ENCODE measurements at places on chromosomes 7 and 10.

GRCh38 chr10:8979976-8980375, 925.5 kb downstream of the GATA3 start:
- DNase-seq, result no peak

- DNase-seq, result no peak
These were observed 82.0 kb downstream of the DOCK4 start for GRCh38 chr7:112124061-112124766.

GRCh38 chr7:36478745-36479144, 89.1 kb downstream of the ANLN start:
- DNase-seq, result no peak

GRCh38 chr7:48741545-48741944, 182.8 kb upstream of the CDC14C start:
- DNase-seq, result no peak

- DNase-seq, result no peak
These were observed 11.3 kb downstream of the INPP5A start for GRCh38 chr10:132548869-132549268.

DNA sequence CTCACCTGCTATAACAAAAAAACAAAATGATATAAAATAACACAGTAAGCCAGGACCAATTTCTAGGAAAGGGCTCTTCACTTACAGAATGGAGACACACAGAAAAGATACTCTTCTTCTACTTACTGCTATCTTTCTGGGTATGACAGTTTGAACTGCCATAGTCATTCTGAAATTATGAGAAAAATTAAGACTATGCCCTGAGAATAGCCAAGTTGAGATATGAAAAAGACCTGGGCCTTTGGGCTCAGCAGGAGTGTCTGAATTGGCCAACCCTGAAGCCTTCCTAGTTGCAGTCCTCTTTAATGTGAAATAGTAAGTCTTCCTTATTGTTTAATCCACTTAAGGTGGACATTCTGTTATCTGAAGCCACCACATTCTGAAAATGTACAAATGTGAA, 519.5 kb downstream of the GRID1 start:
- DNase-seq, result no peak

DNA sequence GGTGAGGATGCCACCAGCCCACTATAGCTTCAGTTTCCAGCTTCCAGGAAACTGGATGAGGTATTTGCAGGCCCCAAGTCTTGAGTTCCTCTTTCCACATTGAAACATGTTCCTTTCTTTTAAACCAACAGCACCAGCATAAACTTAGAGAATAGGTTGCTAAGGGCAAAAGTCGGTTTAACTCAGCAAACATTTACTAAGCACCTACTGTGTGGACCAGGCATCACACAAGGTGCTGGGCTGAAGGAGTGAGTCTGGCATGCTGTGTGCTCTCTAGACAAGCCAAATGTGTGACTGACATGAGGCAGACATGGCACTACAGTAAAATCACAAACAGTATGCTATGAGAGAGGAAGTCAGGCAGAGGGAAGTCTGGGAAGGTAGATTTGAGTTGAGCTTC, 11.0 kb upstream of the RASSF4 start:
- no peak for DNase-seq

DNA sequence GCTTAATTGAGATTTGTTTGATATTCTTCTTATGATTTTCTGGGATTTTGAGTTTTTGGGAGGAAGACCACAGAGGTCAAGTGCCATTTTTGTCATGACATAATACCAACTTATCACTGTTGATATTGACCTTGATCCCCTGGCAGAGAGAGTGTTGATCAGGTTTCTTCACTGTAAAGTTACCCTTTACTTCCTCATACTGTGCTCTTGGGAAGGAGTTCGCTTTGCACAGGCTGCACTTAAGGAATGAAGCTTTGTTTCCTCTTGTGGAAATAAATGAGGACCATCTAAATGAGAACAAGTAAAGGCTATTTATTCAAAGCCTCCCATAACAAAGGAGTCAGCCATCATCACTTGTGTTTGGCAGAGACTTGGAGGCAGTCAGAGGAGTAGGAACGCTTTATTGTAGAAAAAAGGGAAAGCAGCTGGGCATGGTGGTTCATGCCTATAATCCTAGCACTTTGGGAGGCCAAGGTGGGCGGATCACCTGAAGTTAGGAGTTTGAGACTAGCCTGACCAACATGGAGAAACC, 16.1 kb downstream of the ST7 start:
- no peak for DNase-seq

GRCh38 chr7:116679500-116679899, 7.5 kb downstream of the MET start:
- no peak for DNase-seq

DNA sequence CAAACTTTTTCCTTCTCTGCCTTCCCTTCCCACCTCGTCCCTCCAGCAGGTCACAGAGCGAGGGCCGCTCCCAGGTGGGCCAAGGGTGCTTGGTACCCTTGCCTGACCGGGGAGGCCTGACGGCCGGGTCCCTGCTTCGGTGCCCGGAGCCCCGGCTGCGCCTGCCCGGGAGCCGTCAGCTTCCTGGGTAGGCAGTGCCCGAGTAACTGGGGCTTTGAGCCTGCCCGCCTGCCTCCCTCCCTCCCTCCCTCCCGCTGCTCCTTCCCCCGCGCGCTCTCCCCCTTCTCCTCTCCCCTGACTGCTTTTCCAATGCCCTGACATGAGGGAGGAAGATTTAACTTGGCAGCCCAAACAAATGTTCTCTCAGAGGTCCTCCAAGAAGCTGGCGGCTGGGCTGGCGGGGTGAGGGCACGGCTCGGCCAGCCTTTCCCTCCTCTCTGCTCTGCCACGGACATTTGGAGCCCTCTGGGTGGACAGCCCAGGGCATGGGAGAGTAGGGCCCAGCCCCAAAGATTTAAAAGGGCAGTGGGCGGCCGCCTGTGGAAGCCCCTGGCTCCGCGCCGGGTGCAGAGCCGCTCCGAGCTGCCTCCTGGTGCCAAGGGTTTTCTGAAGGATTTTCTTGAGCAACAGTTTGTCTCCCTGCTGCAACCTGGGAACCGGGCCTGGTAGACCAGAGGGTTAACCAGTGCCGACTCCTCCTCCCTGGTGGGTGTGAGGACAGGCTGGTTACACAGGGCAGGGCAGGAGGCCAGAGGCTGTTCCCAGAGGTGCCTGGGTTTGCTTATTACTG, 2.0 kb downstream of the ZMIZ1 start:
- no peak for DNase-seq

- DNase-seq, result no peak
These were observed 1144.1 kb downstream of the GATA3 start for GRCh38 chr10:9198611-9199010.

DNA sequence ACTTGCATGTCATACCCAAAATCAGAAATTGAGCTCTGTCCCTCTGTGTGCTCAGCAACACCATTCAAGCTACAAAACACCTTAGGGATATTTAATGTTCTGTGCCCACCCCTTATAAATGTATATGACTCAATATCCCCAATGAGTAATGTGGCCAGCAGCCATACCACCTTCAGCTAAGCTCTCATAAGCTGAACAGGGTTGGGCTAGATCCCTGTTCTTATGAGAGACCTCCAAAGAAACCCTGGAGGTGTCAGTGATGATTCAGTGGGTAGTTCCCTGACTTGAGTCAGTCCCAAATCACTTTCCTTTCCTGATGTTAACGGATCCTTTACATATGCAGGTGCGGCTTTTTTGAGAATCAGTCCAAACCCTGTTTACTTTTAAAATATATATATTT, 253.8 kb downstream of the CREB5 start:
- no peak for DNase-seq

GRCh38 chr7:99626661-99627060, 9.9 kb downstream of the ZSCAN25 start:
- DNase-seq, result no peak

GRCh38 chr10:97539523-97540200, 32.9 kb upstream of the ANKRD2 start:
- DNase-seq, result no peak

DNA sequence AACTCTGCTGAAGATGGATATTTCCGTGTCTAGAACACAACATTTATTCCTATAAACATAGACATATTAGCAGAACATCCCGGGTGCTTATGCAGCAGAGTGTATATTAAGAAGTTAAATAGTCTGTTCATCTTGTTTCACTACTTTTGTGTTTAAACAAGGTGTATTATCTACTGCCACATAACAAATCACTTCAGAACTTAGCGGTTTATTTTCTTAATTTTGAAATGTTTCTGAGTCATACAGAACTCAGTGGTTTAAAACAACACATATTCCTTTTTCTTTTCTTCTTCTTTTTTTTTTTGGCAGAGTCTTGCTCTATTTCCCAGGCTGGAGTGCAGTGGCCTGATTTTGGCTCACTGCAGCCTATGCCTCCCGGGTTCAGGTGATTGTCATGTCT, 25.8 kb downstream of the DENND10 start:
- DNase-seq, result no peak

- DNase-seq, result no peak
These were observed 43.0 kb upstream of the SHTN1 start for GRCh38 chr10:117047947-117048346.

DNA sequence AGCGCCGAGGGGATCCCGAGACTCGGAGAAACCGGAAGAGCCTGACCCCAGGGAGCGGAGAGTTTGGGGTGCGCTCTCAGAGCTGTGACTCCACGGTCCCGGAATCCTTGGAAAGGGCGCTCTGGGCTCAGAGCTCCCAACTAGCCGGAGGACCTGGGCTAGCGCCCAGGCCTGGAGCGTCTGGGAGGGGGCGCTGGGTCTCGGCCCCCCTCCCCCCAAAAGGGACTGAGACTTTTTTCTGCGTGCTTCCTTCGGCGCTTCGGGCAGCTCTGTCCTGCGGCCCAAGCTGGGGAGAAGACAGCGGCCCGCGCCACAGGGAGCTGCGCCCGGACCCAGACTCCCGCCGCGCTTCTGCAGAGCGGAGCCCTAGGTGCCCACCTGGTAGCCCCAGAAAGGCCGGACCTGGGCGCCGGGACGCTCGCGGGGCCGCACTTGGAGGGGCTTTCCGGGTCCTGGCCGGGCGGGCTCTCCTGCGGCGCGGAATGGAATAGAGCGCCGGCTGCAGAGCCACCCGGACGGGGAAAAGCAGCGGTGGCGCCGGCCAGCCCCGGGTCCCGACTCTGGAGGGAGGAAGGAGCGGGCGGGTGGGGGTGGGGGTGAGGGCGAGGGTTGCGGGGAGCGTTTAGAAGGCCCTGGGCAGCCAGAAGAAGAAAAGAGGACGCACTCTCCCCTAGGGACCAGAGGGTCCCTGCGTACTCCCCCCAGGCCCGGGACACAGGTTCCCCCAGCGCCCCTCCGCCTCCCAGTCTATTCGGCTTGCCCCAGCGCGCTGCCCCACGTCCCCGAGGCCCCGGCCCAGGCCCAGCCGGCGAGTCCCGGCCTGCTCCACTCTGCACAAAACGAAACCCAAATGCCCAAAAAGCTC, 4.7 kb downstream of the ZNF503 start:
- no peak for DNase-seq

DNA sequence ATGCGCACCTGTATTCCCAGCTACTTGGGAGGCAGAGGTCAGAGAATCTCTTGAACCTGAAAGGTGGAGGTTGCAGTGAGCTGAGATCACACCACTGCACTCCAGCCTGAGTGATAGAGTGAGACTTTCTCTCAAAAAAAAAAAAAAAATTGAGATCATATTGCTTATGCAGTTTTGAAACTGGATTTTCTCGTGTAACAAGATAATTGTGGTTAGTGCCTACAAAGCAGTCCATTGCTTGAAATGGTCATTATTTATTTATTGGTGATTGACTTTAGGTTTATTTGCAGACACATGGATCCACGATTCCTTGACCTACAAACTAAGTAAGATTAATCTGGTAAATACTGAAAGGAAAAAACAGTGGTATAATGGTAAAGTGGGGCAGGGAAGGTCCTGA, 149.8 kb downstream of the TAX1BP1 start:
- DNase-seq, result no peak

DNA sequence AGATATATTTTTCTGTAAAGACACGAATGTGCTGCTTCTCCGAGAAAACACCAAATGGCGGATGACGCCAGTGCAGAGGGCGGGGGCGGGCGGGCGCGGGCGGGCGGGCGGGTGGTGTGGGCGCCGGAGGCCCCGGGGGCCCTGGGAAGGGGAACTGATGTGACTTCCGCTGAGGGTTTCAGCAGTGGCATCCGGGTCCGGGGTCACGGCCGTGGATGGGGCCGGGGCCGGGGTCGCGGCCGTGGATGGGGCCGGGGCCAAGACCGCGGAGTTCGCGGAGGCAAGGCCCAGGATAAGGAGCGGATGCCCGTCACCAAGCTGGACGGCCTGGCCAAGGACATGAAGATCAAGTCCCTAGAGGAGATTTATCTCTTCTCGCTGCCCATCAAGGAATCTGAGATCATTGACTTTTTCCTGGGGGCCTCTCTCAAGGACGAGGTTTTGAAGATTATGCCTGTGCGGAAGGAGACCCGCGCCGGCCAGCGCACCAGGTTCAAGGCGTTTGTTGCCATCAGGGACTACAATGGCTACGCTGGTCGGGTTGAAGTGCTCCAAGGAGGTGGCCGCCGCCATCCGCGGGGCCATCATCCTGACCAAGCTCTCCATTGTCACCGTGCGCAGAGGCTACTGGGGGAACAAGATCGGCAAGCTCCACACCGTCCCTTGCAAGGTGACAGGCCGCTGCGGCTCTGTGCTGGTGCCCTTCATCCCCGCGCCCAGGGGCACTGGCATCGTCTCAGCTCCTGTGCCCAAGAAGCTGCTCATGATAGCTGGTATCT, 20.3 kb upstream of the IGF2BP3 start:
- DNase-seq, result no peak

DNA sequence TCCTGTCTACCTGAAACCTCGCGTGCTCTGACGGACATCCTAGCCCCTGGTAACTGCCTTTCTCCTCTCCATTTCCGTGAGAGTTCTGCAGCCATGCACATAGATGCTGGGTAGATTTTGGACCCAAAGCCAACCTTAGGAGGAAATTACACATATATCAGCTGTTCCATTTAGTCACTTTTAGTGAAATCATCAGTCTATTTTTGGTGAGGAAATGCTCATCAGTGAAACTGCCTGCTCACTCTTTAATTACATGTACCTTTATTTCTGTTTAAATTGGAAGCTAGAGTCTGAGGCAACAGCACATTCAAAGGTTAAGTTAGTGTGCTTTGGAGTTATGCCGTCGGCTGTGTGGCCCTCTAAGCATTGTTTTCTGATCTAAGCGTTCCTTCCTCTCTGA, 231.3 kb downstream of the WDR37 start:
- DNase-seq, result no peak

Measured in NCI-H1048 (cell line).